ENCODE measurements at places on chromosomes 6 and 20.
A peak's percentile ranks its signal among the peaks of the same experiment; 100 is the strongest.

DNA sequence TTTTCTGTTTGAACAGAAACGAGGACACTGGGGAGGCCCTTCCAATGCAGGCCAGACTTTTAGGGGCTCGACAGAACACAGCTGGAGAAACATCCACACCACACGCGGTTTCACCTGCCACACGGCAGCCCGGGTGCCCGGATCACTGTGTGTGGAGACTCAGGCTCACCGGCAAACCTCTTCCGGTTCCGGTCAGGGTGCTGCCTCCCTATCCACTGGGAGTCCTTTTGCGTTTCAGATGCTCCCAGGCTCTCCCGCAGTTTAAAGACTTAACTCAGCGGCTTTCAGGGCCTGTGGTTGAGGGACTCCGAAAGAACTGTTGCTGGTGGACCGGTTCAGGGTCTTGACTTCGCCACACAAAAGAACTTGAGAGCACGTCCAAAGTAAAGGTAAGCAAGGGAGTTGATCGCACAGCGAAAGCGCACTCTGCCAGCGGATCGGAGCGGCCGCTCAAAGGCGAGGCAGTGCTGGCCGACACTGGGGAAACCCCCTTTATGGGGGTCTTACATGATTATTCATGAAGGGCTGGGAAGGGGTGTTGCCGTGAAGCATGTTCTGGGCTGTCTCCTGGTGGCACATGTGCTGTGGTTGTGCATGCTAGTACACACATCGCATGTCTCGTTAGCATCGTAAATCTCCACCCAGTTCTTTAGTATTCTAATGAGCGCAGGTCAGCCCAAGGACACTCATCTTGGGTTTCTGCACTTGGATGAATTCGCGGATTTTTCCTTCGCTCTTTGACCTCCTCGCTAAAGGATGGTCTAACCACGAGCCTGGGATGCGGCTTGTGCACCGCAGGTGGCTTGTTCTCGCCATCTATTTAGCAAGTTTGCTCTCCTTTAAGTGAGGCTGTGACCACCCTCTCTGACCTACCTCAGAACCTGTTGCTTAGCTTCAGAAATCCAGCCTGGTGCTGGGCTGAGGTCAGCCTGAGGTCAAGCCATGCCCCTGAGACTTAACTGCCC, 180.3 kb downstream of the CDH26 start:
- DNase-seq: peak; percentile 40

DNA sequence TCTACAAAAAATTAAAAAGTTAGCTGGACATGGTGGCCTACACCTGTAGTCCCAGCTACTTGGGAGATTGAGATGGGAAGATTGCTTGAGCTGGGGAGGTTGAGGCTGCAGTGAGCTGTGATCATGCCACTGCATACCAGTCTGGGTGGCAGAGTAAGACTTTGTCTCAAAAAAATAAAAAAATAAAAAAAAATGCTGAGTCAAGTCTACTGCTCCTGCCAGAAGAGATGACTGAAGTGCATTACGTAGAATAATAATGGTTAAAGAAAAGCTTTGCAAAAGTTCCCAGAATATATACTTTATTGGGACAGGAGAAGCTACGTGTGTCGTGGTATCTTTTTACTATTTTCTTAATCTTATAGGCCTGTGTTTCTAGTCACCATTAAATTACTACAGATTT, 125.3 kb downstream of the SLC16A10 start:
- DNase-seq: no peak

- no peak for DNase-seq
These were observed 35.5 kb upstream of the SUMO4 start for GRCh38 chr6:149364557-149364956.

DNA sequence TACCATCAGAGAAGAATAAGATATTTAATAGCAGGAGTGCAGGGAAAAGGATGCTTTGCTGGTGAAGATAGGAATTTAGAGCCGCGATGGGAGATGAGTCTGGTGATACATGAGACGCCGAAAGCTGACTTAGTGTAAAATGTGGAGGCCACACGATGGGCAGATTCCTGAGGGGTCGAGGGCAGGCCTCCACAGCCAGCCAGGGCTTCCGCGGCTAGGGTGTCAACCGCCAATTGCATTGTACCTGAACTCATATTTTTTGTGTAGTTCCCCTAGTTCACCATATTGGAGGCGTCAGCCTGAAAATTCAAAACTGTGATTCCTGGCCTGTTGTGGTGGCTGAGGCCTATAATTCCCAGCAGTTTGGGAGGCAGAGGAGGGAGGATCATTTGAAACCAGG, 8.5 kb downstream of the ETV7 start:
- no peak for DNase-seq

GRCh38 chr6:42212442-42212841, 5.2 kb downstream of the MRPS10 start:
- DNase-seq: no peak

- no peak for DNase-seq
These were observed 27.6 kb downstream of the KIF25 start for GRCh38 chr6:168024951-168025510.

- no peak for DNase-seq
These were observed 123.3 kb upstream of the DUSP22 start for GRCh38 chr6:168865-169455.
